CMK (cell line): ENCODE measurements at places on chromosomes 5 and 9.

DNA sequence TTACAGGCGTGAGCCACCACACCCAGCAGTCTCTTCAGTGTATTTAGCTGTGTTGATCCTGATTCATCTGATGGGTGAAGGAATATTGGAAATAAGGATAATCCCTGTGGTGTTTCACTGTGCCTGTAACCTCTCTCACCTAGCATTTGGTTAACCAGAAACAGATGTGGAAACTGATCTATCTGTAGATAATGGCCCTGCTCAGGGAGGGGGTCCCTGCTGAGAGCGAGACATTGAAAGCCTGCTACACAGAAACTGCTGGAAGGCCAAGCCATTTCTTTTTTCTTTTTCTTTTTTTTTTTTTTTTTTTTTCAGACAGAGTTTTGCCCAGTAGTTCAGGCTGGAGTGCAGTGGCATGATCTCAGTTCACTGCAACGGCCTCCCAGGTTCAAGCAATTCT lies 28.4 kb downstream of the QRFP start:
- DNase-seq = no peak

DNA sequence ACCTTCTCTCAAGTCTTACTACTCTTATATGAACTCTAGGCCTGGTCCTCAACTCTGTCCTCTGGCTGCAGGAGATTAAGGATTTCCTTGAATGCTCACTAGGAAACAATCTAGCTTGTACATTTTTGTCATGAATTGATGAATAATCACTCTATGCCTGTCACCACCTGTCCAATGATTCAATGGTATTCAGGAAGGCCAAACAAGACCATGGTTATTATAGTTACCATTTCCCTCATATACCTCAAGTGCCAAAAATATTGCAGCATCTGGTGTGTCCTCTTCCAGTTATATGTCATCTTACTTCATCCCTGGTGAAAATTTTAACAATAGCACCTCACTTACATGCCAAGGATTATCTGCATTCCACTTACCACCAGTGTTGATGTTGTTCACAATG lies 179.0 kb upstream of the MOCS2 start:
- no peak for DNase-seq

- DNase-seq = no peak
Observed at GRCh38 chr9:120889606-120890271, 12.8 kb upstream of the PHF19 start.

- DNase-seq = no peak
Observed at GRCh38 chr5:112958093-112959088, 18.2 kb upstream of the DCP2 start.

GRCh38 chr5:16733331-16734006 lies 116.7 kb upstream of the RETREG1 start:
- DNase-seq = no peak

DNA sequence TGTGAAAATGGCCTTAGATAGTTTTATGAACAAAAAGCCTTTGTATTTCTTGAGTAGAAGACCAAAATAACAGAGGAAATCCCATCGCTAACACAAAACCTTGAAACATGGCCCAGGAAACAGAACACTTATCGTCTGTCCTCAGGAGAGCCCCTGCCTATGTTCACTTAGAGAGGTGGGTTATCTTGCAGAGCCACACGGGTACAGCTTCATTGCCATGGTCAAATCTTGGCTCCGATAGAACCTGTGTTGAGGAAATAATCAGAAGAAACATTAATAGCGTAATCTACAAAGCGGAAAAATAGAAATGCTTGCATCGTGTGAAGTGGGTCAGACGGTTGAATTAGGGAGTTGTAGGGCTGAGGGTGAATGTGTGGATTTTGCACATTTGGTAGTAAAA lies 216.1 kb downstream of the MAST4 start:
- DNase-seq = no peak
